Occipital lobe (tissue), 3 donors: ENCODE measurements at places on chromosomes 16 and 17. TPM values are rescaled to one million over a fixed set of nuclear protein-coding genes. Genes with fewer than 3 reads are reported as not detected.

TSPAN10 gene
- 0.16 TPM for total RNA-seq

SLC38A8 gene
- not detected for total RNA-seq

FBXL19 gene
- total RNA-seq: 56.1 TPM

PAM16 gene
- total RNA-seq: 21.2 TPM

GRCh38 chr17:68868708-68869107 lies 86.5 kb downstream of the ABCA8 start:
- no peak for DNase-seq

DNA sequence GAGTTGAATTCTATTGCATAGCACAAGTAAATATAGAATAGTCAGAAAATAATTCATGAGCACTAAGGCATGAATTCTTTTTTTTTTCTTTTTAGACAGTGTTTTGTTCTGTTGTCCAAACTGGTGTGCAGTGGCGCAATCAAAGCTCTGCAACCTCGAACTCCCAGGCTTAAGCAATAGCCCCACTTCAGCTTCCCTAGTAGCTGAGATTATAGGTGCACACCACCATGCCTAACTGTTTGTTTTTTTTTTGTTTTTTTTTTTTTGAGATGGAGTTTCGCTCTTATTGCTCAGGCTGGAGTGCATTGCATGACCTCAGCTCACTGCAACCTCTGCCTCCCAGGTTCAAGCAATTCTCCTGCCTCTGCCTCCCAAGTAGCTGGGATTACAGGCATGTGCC lies 16.6 kb downstream of the TUBD1 start:
- no peak for DNase-seq

GRCh38 chr16:12386192-12386591 lies 409.7 kb downstream of the SNX29 start:
- DNase-seq: peak; percentile 19

HAS3 gene
- 6.6 TPM for total RNA-seq

DNA sequence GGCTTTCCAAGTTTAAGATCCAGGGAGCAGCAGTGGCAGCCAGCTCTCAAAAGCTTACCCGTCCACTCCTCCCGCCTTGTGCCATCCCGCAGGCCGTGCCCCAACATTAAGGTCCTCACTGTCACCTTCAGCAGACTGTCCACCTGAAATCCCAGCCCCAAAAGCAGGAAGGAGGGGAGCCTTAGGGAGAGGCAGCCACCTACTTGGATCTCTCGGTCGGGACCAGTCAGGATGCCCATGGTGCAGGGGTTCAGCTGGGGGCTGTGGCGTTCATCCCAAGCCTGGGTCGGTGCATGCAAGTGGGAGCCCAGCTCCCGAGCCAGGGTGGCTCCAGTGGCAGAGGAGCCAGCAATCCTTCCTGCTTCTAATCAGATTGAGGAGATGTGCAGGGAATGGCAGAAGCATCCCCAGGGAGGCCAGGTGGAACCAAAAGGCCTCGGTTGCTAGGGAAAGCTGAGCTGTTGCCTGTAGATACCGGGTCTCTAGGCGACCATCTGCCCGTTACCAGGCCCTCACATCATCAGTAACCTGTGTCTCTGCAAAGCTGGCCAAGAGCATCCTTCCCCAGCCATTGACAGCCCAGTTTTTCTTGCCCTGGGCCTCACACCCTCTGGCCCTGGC lies 24.6 kb downstream of the CNGB1 start:
- no peak for DNase-seq

DNA sequence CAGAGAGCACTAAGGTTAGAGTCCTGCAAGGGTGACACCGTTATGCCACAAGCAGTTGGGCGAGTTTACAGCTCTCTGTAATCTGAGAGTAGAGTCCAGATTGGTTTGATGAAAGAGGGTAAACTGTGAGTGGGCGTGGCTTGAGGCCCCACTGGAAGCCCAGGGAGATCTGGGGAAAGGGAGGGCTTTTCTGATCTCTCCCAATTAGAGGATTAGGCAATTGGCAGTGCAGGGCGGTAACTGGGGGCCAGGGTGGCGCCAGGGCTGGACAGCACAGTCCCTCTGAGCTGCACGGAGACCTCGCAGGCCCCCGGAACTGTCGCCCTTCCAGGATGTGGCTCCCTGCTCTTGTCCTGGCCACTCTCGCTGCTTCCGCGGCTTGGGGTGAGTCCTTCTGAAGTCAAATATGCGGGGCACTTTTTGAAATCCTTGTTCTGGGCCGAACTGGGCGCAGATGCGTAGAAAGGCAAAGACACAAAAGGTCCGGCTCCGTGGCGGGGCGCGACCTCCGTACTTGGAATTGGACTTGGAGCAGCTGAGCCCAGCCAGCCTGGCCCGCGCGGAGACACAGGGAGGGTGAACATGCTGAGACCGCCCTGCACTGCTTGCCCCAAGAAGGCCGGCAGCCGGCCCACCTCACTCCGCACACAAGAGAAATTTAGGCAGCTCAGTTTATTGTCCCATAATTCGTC lies 72.4 kb downstream of the CES1 start:
- no peak for DNase-seq

TEKT5 gene
- total RNA-seq: 1.2 TPM

- DNase-seq: no peak
Measured at GRCh38 chr17:74763565-74764387, 12.4 kb downstream of the NAT9 start.

GRCh38 chr17:83181991-83182619 lies 102.7 kb downstream of the METRNL start:
- no peak for DNase-seq

- DNase-seq: no peak
Measured at GRCh38 chr17:80989586-80989913, 2.1 kb upstream of the CHMP6 start.

CACNA1G gene
- total RNA-seq: 20.1 TPM

C16orf95 gene
- total RNA-seq: 3.1 TPM

SLFN12 gene
- 4.1 TPM for total RNA-seq

CD300A gene
- 3.3 TPM for total RNA-seq

ANKS4B gene
- total RNA-seq: not detected

DNA sequence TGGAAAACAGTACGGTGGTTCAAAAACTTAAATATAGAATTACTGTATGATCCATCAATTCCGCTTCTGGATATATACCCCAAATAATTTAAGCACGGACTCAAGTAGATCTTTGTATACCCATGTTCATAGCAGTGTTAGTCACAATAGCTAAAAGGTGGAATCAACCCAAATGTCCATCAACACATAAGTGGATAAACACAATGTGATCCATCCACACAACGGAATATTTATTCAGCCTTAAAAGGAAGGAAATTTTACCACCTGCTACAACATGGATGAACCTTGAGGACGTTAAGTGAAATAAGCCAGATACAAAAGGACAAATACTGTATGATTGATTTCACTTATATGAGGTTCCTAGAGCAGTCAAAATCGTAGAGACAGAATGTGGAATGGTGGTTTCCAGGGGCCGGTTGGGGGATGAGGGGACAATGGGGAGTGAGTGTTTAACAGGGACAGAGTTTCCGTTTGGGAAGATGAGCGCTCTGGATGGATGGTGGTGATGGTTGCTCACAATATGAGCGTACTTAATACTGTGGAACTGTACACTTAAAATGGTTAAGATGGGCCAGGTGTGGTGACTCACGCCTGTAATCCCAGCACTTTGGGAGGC lies 5.4 kb upstream of the RNF222 start:
- no peak for DNase-seq

FN3K gene
- 11.1 TPM for total RNA-seq

FAM117A gene
- total RNA-seq: 0.62 TPM

DNA sequence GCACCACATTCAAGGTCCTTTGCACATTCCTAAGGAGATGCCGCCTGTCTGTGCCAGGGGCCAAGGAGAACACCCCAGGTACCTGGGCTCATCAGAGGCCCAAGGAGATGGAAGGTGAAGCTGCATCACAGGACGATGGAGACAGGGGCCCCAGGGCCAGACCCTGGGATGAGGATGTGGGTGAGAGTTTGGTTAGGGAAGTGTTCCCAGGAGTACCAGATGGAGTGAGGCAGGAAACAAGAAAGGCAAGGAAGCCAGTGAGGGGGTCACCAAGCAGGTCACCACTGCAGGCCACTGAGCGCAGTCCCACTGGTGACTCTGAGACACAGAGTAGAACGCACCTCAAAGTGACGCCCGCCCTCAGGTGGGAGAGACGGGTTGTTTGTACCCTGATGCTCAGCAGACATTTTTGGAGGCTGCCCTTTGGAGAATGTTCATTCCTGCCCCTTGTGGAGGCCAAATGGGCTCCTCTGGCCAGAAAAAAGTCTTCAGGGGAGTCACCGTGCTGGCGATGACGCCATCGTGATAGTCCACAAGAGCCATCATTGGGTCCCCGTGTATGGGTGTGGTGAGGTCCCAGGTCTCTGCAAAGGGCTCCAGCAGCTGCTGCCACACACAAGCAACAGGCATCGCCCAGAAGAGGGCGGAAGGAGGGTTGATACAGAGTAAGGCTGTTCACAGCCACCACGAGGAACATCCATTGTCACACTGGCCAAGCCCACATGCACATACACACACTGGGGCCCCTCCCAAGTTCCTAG lies 57.5 kb downstream of the BEAN1 start:
- no peak for DNase-seq

SHBG gene
- not detected for total RNA-seq

DNA sequence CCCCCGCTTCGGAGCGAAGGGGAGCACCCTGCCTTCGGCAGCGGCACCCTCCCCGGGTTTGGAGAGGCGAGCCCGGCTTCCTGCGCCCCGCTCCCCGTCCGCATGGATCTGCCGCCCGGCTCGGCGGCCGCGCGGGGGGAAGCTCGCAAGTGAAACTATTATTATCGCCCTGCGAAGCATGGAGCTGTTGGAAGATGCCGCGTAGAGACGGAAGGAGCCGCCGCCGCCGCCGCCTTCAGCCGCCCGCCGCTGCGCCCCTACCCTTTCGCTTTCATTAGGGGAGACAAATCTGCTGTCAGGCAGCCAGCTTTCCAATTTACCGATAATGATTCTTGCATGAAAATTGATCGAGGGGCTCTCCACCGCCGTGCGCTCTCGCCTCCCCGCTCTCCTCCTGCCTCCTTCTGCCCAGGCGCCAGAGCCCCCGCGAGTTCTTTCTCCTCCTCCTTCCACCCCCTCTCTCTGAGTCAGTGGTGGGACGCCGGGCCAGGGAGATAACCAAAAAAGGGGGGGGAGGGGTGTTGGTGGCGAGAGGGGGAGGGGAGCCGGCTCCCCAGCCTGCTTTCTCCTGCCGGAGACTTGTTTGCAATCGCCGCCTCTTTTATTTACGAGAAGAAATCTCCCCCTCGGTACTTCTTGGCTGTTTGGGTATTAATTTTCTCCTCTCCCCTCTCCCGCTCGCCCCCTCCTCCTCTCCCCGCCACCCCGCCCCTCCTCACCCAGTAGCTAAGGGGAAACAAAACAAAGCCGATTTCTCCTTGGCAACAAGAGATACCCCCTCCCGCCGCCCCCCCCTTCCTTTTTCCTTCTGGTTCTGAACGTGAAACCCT lies 58.0 kb upstream of the GSE1 start:
- DNase-seq: peak; percentile 59

DNA sequence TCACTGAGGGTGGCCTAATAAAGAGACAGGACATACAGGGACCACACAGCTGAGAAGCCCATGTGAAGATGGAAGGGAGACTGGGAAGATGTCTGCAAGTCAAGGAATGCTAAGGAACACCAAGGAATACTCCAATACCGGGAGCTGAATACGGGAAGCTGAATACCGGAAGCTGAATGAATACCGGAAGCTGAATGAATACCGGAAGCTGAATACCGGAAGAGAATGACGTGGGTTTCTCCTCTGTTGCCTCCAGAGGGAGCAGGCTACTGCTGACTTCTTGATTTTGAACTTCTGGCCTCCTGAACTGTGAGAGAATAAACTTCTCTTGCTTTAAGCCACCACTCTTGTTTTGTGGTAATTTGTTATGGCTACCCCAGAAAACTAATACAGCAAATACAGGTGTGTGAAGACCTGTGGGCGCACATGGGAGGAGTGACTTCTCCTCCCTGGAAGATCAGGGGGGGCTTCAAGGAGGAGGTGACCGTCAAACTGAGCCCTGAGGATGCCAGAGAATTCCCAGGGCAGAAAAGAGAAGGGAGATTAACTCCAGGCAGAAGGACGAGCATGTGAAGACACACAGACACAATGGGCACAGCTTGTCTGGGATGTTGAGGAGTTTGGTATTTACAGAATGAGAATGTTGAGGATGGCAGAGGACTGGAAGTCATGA lies 259.9 kb downstream of the IRF8 start:
- no peak for DNase-seq

AIPL1 gene
- total RNA-seq: not detected

DNA sequence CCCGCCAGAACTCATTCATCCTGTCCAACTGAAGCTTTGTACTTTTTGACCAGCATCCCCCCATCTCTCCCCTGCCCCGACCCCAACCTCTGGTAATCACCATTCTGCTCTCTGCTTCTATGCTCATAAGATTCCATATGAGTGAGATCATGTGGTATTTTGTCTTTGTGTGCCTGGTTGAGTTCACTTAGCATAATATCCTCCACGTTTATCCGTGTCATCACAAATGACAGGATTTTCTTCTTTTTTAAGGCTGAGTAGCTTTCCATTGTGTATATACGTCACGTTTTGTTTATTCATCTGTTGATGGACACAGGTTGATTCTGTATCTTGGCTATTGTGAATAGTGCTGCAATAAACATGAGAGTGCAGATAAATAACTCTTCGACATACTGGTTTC lies 278.9 kb downstream of the SNX29 start:
- DNase-seq: no peak

HS3ST6 gene
- not detected for total RNA-seq

- no peak for DNase-seq
Measured at GRCh38 chr16:70432356-70432722, 6.6 kb downstream of the ST3GAL2 start.

GRCh38 chr17:79866791-79867518 lies 27.7 kb upstream of the CBX4 start:
- no peak for DNase-seq

DNA sequence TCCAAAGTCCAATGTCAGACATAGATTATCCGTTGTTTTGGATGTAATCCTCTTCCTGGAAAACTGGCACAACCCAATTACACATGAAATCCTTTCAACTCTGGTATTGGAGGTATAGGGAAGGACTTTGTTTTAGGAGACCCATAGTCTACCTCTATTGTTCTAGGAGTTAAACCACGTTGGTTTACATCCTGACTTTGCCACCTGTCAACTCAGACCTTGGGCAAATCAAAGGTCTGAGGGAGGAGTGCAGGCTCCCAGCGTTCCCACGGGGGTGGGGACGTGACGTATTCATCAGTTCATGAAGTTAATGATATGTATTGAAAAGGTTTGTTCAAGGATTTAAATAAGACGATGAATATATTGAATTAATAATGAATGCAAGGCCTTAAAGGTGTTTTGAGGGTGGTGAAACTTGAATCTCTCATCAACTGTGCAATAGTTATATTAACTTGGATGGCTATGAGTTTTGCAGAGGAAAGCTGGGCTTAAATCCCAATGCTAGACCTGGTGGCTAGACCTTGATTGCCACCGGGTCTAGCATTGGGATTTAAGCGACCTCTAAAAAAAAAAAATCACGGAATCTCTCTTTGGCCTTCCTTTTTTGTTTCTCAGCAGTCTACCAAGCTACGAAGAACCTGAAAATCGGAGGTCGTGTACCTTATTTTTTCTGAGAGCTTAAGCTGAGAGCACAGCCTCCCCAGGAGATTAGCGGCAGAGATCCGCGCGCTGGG lies 744 bp upstream of the NF1 start:
- no peak for DNase-seq

CA5A gene
- not detected for total RNA-seq

- no peak for DNase-seq
Measured at GRCh38 chr17:72846399-72846798, 246.1 kb downstream of the SLC39A11 start.

GRCh38 chr17:42617956-42618431 lies 8.5 kb downstream of the TUBG1 start:
- no peak for DNase-seq
